ENCODE measurements at places on chromosomes 12 and 14. TPM values are rescaled to one million over a fixed set of nuclear protein-coding genes. Genes with fewer than 3 reads are reported as not detected.

Gene DAO
- total RNA-seq: not detected

- DNase-seq: no peak
- peaks cover 4% of the 10 kb centered on the region for H3K4me1 ChIP-seq
- H3K27ac ChIP-seq: no peak overlapping the region
- no peaks in the 10 kb centered on the region for H3K36me3 ChIP-seq
Observed at GRCh38 chr14:95290871-95291431, 28.8 kb downstream of the CLMN start.

GRCh38 chr12:54379398-54380201 lies 4.9 kb downstream of the ZNF385A start:
- no peak overlapping the region for H3K27ac ChIP-seq
- DNase-seq: peak; percentile 93
- no peaks in the 10 kb centered on the region for H3K36me3 ChIP-seq
- no peaks in the 10 kb centered on the region for H3K27me3 ChIP-seq

- no peak overlapping the region for H3K4me3 ChIP-seq
- H3K36me3 ChIP-seq: no peaks in the 10 kb centered on the region
- H3K27ac ChIP-seq: no peak overlapping the region
- H3K27me3 ChIP-seq: peaks cover 8% of the 10 kb centered on the region
- peak; percentile 60 for DNase-seq
Observed at GRCh38 chr12:97148941-97149559, 242.0 kb downstream of the NEDD1 start.

DNA sequence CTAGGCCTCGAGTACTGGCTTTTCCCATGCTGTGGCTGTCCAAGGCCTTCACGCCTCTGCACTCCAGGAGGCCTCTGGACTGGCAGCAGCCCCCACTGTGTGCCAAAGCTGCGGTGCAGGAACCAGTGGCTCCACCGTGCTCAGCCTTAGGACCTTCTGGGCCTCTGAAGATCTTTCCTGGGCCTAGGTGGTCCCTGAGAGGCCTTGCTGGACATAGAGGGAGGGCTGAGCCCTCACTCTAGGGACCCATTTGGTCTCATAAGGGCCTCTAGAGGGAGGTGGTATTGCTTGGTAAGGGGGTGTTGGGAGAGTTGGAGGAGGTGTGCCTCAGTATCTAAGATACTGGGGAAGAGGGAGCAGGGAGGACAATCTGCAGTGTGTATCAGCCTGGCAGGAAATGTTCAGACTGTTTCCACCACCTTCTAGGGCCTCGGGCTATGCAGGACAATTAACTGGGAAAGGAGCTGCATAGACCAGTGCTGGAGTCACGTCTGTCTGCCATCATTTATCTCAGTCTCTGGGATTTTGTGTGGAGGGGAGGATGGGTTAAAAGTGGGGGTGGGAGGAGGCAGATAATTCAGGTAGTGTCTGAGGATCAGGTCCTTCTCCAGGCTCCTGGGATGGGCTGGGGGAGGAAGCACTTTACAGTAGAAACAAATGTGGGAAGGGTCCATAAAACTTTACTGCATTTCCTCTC lies 2.9 kb downstream of the HOXC5 start:
- no peaks in the 10 kb centered on the region for H3K36me3 ChIP-seq
- H3K4me1 ChIP-seq: peaks cover 15% of the 10 kb centered on the region
- H3K27ac ChIP-seq: no peak overlapping the region
- DNase-seq: no peak

DNA sequence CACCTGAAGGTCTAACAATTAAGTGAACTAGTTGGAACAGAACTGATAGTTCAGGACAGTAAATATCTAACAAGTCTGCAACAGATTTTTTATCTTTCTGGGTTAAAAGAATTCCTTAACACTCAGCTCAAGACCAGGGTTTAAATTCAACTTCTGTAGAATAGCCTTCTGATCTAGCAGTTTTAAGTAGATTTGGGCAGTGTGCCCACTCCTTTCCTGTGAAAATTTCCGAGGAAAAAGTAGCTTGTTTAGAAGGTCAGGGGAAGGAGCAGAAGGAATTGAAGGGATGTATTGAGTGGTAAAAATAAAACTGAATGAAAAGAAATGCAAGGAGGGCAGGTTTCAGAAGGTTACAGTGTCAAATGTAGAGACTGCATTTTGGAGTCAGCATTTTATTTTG lies 45.8 kb downstream of the ATL1 start:
- H3K36me3 ChIP-seq: no peaks in the 10 kb centered on the region
- no peak for DNase-seq
- peaks cover 3% of the 10 kb centered on the region for H3K27me3 ChIP-seq
- H3K4me3 ChIP-seq: no peak overlapping the region
- no peak overlapping the region for H3K27ac ChIP-seq
- no peaks in the 10 kb centered on the region for H3K4me1 ChIP-seq

Gene KTN1
- 93.3 TPM for total RNA-seq

DNA sequence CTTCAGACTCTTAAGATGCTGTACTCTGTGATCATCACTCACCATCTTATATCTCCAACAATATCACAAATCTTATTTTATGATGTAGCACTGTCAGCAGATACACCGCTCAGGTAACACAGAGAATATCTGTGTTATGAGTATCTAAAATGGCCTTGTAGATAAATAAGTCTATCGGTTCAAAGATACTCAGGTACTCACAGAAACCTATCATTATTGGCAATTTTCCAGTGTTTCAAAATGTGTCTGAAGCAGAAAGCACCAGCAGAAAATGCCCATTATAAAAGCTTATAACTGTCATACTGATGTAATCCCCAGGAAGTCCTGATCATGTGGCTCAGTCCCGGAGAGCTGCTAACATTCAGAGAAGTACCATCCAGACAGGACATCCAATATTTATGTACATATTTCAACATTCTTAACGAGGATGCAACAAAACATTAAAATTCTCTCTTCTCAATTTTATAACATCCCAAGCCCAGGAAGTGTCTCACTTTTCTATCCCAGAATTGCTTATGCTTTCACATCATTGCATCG lies 190.7 kb upstream of the LMNTD1 start:
- DNase-seq: no peak
- no peak overlapping the region for H3K4me3 ChIP-seq
- no peaks in the 10 kb centered on the region for H3K4me1 ChIP-seq
- no peak overlapping the region for H3K27ac ChIP-seq

Gene STON2
- 1.1 TPM for total RNA-seq

DNA sequence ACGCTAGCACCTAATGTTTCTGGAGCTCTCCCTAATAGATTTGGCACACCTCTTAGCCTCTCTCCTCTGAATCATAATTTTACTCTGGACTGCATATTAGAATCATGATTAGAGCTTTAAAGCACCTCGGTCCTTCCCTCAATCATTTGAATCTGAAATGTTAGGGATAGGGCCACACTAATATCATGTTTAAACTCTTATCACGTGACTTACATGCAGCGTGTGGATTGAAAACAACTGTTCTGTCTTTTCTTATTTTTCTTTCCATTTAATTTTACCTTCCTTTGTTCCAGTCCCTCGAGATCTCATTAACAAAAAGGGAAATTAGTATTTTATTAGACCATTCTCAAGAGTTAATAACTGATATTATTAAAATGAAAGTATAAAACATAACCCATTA lies 762.5 kb upstream of the FLRT2 start:
- H3K27me3 ChIP-seq: no peaks in the 10 kb centered on the region
- H3K36me3 ChIP-seq: no peaks in the 10 kb centered on the region
- H3K4me1 ChIP-seq: no peaks in the 10 kb centered on the region
- no peak overlapping the region for H3K4me3 ChIP-seq
- DNase-seq: no peak
- H3K27ac ChIP-seq: no peak overlapping the region

- H3K27ac ChIP-seq: no peak overlapping the region
- H3K27me3 ChIP-seq: no peaks in the 10 kb centered on the region
- H3K4me1 ChIP-seq: peaks cover 8% of the 10 kb centered on the region
- no peak overlapping the region for H3K4me3 ChIP-seq
- no peak for DNase-seq
Observed at GRCh38 chr14:98364961-98365360, 907.0 kb downstream of the BCL11B start.

- H3K4me3 ChIP-seq: no peak overlapping the region
- no peaks in the 10 kb centered on the region for H3K4me1 ChIP-seq
- no peaks in the 10 kb centered on the region for H3K27me3 ChIP-seq
- no peak for DNase-seq
- no peaks in the 10 kb centered on the region for H3K36me3 ChIP-seq
Observed at GRCh38 chr12:34402228-34402898, 380.1 kb downstream of the ALG10 start.

DNA sequence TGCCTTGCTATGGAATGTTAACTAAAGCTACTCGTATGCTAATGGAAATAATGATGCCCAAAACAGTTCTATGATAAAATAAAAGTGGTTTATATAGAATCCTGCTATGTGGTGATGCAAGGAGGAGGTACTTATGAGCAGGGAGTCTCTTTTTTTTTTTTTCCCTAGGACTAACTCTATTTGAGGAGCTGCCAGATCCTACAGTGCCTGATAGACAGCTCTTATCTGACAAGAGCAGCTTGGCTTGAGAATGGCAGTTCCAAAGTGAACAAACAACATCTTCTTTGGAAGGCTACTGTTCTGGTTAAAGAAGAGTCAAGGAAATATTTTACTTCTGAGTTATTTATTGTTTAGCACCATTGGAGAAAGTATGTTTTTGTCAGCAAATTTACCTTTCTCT lies 10.2 kb upstream of the ACSM4 start:
- no peaks in the 10 kb centered on the region for H3K4me1 ChIP-seq
- peaks cover 15% of the 10 kb centered on the region for H3K27me3 ChIP-seq
- H3K4me3 ChIP-seq: no peak overlapping the region
- no peak overlapping the region for H3K27ac ChIP-seq
- H3K36me3 ChIP-seq: no peaks in the 10 kb centered on the region

Gene AKAP5
- 0.99 TPM for total RNA-seq

DNA sequence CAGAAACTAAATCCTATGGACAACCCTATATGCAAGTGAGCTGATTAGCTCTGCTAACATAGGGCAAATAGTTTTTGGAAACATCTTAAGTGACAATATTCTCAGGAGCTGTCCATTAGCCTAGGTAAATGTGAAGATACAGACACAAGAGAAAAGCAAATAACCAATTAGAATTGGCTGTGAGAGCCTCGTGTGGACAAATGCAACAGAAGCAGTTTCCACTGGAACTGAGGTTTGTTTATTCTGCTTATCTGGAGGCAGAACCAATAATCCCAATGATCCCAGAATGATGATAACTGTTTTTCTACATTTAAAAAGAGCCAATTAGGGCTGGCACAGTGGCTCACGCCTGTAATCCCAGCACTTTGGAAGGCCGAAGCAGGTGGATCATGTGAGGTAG lies 43.2 kb upstream of the YAF2 start:
- H3K4me3 ChIP-seq: no peak overlapping the region
- H3K4me1 ChIP-seq: peaks cover 7% of the 10 kb centered on the region

DNA sequence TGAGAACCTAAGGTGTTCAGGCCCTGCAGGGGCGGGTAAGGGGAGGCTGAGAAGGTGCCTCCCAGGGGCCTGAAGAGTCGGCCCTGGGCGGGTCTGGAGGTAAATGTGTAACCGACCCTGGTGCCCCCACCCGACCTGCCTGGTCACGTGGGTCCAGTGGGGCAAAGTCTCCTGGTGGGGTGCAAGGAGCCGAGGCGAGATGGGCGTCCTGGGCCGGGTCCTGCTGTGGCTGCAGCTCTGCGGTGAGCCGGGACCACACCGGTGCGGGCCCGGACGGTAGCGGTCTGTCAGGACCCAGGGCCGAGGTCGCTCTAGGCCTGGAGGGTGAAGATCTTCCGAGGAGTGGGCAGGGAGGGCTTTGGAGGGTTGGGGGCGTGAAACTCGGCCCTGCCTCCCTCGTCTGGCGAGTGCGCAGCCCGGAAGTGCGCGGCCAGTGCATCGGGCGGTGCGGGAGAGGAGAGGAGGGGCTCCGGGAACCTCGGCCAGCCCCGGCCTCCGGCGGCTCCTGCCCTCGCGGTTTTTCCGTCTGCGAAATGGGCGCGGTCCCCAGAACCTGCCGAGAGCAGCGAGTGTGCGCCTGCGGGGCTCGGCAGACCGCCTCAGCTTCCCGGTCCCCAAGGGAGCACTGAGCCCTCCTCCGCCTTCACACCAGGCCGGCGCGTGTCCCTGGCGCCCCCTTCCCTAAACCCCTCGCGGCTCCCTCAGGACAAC lies at the start of gene AMN:
TSS of gene AMN (plus strand) at position 174 of the 711 bp plus-strand sequence. CDS start at position 200, 26 bp downstream.
- no peaks in the 10 kb centered on the region for H3K36me3 ChIP-seq
- H3K4me3 ChIP-seq: peak within 1 kb of the TSS; percentile 25
- H3K4me1 ChIP-seq: peaks cover 2% of the 10 kb centered on the region
- no peak for DNase-seq

Measured in activated CD4-positive, alpha-beta T cell treated with anti-CD3 and anti-CD28 coated beads, Interleukin-2, amount 10 ng/mL, durations not matched to agents 7 days and 5 days (primary cell).